ENCODE measurements at places on chromosomes 3 and 15. TPM values are rescaled to one million over a fixed set of nuclear protein-coding genes. Genes with fewer than 3 reads are reported as not detected.

The FAIM gene
- 12.5 TPM for total RNA-seq

The EPB42 gene
- 13.6 TPM for total RNA-seq

The FANCD2OS gene
- not detected for total RNA-seq

The KCNAB1 gene
- 4.2 TPM for total RNA-seq
